ENCODE measurements at places on chromosomes 12 and 14. TPM values are rescaled to one million over a fixed set of nuclear protein-coding genes. Genes with fewer than 3 reads are reported as not detected.

GRCh38 chr14:69928111-69928523 is 48.9 kb downstream of the SMOC1 start:
- no peak for DNase-seq

DNA sequence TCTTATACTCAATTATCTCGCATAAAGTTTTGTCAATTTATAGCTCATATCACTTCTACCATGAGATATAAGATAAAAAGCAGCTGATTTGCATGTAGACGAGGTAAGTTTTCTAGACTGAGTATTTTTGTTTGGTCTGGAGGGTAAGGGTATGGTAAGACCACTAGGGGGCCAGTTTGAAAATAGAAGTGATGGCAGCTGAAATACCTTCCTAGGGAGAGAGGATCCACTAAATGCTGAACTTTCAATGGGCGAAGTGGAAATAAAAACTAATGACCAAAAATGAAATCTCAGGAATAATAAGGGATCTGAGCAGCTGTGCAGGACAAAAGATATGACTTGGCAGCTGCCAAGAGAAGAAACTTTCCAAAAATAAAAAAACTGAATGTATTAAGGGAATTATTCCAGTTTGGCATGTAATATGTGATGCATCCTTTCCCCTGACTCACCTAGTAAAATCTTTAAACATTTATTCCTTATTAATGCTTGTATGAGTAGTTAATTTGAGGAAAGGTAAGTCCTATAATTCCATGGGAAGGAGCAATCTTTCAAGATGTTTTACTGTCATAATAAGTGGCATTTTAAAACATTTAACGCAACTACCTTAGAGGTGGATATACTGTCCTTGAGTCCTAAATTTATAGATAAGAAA is 754.5 kb downstream of the C12orf50 start:
- DNase-seq: peak; percentile 9

GRCh38 chr14:23364164-23365035 is 572 bp downstream of the EFS start:
- DNase-seq: peak; percentile 61

PTGER2 gene
- 0.36 TPM for total RNA-seq
